Stimulated activated CD4-positive, alpha-beta T cell treated with anti-CD3 and anti-CD28 coated beads, TNF-alpha, amount 100 ng/mL, for 48 hours (primary cell): ENCODE measurements at places on chromosomes 6 and 20.

- no peak for DNase-seq
Measured at GRCh38 chr6:7445885-7446461, 56.4 kb downstream of the RIOK1 start.

DNA sequence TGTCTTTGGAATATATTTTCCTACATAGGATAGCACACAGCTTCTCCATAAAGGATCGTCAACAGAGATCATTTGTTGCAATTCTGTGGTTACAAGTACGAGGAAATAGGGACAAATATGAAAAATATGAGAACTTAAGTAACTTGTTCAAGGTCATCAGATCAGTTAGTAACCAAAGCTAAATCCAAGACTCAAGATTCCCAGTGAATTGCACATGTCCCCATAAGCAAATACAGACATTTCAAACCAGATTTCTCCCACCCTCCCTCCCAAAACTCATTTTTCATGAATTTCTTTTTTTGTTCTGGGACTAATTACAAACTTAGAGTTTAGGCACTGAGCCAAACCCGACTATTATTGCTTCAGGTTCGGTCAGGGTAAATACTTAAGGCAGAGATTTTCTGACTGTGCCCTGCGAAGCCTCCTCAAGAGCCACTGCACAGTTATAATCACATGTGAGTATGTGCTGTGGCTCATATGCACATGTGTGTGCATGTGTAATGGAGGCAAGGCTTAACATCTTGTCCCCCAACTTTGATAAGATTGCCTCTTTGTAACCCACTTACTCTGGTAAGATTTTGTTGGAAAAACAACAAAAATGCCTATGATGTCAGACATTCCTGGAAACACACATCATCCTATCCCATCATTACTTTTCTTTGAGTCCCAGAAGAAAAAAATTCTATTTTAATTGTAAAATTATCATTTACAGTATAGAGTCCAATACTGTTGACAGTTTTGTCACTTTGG, 216.2 kb downstream of the CD83 start:
- DNase-seq, result no peak

GRCh38 chr6:26249957-26250697, 114.9 kb upstream of the BTN3A2 start:
- DNase-seq, result no peak

DNA sequence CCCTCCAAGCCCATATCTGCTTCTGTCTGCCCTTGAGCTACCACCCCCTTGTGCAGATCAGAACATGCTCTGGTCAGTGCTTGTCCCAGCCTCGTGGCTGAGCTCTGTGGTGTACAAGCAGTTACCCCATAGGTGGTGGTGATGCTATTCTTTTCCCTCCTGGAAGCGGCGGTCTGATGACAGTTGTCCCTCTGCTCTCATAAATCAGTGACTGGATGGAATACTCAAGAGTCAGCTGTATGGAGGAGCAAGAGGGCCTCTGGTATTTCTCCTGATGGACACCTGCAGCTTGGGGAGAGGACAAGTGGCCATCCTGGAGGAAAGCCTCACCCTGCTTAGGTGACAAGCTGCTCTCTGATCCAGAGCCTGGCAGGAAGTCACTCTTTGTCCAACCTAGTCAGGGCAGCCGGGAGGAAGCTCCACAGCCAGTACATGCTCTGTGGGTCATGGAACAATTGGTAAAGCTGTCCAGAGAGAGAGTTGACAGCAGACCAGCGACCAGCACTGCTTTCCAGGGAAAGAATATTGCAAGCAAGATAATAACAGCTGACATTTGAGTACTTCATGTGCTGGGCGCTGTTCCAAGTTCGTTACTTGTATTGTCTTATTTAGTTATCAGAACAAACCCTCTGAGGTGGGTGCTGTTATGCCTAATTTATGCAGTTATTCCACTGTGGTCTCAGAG, 47.1 kb downstream of the SCAND1 start:
- DNase-seq, result no peak

DNA sequence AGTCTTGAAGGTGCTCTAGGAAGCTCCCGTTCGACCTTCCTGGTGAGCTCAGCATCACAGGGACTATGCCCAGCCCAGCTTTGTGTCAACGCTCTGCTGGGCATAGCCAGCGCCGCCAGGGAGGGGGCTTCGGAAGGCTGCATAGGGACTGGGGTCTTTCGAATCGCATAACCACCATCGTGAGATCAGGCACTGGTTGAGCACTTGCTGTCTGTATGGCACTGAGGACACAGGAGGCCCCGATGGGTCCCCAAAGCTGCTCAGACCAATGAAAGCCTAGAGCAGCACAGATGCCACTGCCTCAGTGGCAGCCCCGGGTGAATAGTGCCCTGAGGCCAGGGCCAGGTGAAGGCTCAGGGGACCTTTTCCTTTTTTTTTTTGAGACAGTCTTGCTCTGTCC, 96.7 kb downstream of the TAF4 start:
- no peak for DNase-seq

DNA sequence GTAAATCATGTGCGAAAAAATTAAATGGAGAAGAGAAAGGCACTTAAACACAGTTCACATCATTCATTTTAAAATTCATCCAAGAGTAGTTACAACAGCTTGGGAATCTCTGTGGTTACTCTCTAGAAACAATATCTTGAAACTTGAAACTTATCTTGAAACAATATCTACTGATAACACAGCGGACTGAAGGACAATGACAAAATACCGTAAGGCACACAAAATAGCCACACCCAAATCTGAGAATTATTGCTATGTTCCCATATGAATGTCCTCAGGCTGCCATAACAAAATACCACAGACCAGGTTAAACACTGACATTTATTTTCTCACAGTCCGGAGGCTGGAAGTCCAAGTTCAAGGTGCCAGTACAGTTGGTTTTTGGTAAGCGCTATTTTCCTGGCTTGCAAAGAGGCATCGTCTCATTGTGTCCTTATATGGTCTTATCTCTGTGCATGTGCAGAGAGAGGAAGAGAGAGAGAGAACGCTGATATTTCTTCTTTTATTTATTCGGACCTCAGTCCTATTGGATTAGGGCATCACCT, 122.5 kb upstream of the BTBD3 start:
- DNase-seq, result no peak
